ENCODE measurements at places on chromosomes 16 and 17.

- DNase-seq, result peak; percentile 60
Observed at GRCh38 chr17:28319598-28319935, 567 bp downstream of the TMEM97 start.

DNA sequence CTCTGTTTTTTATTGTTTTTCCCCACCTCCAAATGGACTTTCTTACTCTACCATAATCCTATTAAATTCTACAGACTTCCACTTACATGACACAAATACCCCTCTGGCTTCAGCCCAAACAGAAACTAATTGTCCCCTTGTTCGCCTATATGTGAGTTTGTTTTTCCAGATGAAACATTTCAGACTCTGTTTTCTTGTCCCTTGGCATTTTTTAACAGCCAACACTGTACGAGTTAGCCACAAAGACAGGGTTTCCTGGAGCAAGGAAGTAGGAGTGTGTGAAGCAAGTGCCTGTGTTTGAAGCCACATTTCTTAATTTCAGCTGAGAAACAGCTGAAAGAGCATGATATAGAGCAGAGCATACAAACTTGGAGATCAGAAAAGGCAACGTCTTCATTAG lies 382.2 kb upstream of the CDH5 start:
- no peak for DNase-seq

DNA sequence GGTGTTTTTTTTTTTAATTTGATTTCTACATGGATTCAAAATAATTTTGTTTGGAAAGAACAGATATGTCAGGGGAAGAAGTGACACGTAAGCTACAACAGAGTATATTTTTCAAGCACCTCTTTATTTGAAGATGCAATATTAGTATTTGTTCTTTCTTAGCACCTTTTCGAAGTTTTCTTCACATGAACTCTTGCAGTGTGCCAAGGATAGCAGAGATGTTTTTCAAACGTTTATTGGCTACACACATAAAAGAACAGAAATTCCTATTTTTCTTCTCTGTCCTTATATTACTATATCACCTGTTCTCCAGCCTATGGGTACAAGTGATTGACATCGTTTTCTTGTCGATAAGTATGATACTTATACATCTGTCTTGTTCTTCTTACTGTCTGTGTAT lies 192.7 kb upstream of the TBX2 start:
- DNase-seq, result no peak

- no peak for DNase-seq
Observed at GRCh38 chr17:72056727-72057290, 64.0 kb upstream of the SOX9 start.
